Activated CD4-positive, alpha-beta memory T cell treated with anti-CD3 and anti-CD28 coated beads, Interleukin-2, amount 10 ng/mL, durations not matched to agents 7 days and 5 days (primary cell): ENCODE measurements at places on chromosomes 4 and X. TPM values are rescaled to one million over a fixed set of nuclear protein-coding genes. Genes with fewer than 3 reads are reported as not detected.

Gene SYTL4
- total RNA-seq = not detected

Gene SUPT20HL1
- not detected for total RNA-seq

Gene GPRASP1
- total RNA-seq = 1.6 TPM

Gene UNC5C
- total RNA-seq = not detected

Gene SERTM2
- total RNA-seq = not detected

Gene STAP1
- 29.5 TPM for total RNA-seq

Gene TXK
- total RNA-seq = 15.2 TPM
